ENCODE measurements at places on chromosomes 2 and 18. TPM values are rescaled to one million over a fixed set of nuclear protein-coding genes. Genes with fewer than 3 reads are reported as not detected.

The SERPINB13 gene
- total RNA-seq: not detected

The PRPF40A gene
- 128 TPM for total RNA-seq

The RGPD3 gene
- 0.24 TPM for total RNA-seq

The RALB gene
- 52.9 TPM for total RNA-seq
